ENCODE measurements at places on chromosomes 4 and X.

DNA sequence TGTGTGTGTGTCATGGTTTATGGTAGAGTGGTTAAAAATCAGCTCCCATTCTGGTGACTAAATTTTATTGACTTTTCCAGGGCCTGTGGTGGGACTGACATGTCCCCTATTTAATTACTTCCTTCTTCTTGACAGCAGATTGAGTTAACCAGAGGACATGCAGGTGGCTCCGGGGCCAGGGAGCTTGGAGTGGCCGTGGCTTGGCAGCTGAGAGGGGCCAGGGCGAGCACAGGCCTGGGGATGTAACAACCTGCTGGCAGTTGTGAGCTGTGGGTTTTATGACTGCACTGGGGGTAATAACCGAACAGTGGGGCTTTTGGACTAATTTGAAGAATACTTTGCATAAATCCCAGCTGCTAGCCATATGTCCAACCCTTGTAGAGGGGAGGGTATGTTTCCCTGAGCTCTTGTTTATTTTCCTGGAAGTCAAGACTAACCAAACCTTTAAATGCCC is 186.0 kb downstream of the MID1IP1 start:
- DNase-seq = no peak

DNA sequence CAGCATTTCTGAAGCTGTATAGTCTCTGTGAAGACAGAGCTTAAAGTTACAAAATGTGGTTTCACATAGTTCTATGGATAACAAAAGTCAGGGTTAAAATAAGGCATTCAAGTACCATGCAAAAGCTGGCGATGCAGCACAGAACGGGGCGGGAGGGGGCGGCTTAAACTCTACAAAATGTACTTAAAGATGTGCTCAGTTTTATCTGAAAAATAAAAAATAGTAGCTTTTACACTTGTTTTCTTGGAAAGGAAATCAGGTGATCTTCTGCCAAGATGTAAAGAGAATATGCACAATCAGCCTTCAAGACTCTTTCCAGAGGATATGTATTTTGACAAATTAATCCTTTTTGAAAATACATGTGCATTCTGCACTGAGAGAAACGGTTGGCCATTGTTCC is 301.7 kb upstream of the EMCN start:
- DNase-seq = no peak

- no peak for DNase-seq
These were observed 1.3 kb downstream of the FAM53A start for GRCh38 chr4:1682860-1683259.

DNA sequence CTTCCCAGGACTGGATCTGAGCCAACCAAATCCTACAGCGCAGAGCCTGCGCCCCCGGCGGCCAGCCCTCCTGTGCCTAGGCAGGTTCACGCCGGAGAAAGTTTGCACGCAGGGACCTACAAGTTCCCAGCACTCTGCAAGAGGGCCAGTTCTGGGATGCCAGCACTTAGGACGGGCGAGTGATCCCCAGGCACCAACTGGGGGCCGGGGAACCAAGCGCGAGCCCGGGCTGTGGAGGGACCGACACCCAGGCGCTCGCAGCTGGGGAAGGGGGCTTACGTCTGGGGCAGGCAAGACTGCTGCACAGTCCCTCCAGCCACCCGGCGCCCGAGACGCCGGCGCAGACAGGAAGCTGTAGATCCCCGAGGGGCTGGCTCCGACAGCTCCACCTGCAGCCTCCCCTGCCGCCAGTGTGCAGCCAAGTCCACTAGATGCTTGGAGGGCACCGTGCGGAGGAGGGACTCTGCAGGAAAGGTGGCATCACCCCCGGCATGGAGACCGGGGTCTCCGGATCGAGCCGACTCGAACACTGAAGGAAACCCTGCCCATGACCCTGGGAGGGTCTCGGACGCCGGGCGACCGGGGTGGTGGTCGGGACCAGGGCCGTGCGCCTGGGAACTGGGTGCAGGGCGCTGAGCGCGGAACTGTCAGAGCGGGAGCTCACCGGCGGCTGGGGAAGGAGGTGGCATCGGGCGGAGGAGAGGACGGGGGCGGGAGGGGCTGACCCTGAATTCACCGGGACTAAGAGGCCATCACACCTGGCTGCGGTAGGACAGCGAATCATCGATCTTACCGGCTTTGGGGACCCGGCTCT is 566 bp downstream of the CORIN start:
- DNase-seq = no peak

GRCh38 chr4:126028876-126029275 is 714.1 kb downstream of the FAT4 start:
- DNase-seq = no peak

DNA sequence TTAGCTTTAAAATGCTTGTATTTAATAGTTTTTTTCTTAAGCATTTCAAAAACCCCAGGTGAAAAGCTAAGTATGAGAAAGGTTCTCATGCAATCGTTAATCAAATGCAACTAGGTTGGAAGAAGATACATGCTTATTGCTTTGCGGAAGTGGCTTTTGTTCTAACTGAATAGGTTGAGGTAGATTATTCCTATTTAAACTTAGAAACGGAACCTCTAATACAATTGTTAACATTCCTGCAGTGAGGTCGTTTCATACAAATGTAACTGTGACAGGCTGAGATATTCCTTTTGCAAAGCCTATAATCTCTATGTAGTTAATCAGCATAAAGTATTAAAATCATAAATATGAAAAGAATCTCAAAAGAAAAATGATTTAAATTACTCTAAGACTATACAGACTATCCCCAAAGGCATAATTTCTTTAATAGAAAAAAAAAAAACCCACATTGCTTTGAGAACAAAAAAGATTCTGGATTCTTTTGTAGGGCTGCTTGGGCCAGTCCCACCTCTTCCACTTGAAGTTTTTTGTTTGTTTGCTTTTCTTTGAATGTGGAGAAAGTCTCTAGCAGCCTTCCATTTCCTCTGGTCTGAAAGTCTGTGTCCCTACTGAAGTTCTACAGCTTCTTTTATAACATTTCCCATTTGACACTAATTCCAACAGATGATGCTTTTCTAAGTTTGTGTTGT is 25.6 kb upstream of the SORBS2 start:
- no peak for DNase-seq

DNA sequence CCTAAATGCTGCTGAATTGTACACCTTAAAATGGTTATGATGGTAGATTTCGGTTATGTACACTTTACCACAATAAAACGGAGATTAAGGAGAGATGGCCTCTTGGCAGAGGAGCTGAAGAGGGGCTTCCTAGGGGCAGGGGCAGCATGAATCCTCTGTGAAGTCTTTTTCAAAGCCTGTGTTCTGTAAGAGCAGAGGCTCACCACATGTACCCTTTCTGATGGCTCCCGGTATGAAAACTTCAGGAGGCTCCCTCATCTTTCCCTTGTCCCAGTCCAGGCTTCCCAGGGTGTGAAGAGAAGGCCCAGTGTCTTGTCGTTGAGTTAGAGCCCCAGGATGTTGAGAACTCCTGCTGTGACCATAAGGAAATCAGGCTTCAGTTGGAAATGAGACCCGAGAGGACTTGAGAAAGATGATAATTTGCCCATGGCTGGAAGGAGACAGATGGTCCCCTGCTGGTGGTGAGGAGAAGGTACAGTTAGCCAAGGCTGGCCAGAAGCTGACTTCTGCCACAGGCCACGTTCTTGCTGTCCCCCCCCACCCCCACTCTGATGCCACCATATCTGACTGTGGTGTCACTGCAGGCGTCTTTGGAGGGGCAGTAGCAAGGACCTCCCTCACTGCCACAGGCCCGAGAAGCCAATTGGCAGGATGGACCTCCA is 31.8 kb upstream of the MTM1 start:
- DNase-seq = no peak

GRCh38 chrX:46637938-46638337 is 64.4 kb downstream of the CHST7 start:
- no peak for DNase-seq

DNA sequence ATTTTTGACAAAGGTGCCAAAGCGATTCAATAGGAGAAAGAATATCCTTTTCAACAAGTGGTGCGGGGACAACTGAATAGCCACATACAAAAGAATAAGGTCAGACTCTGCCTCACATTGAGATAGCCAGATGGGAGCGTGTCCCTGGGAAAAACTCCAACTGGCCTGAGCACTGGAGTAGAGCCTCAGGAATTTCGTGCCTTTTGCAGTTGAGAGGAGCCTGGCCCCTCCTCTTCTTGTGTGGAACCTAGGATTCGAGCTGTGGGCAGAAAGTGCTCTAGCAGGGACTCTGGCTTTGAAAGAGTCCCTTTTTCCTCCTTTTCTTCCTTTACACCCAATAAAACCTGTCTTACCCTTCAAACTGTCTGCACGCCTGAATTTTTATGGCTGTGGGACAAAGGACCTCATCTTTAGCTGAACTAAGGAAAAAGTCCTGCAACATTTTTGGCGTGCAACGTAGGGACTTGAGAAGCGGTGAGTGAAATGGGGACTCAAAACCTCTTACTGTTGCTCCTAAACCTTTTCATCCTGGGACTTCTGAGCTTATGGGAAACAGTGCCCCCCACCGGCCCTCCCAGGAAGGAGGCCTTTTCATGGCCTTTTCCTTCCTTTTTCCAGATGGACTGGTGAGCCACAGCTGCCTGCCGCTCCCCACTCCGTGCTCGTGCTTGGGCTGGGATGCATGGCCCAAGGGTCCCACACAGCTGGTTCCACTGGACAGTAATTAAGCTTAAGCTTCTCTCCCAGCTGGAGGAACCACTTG is 68.6 kb downstream of the BMP15 start:
- DNase-seq = no peak

DNA sequence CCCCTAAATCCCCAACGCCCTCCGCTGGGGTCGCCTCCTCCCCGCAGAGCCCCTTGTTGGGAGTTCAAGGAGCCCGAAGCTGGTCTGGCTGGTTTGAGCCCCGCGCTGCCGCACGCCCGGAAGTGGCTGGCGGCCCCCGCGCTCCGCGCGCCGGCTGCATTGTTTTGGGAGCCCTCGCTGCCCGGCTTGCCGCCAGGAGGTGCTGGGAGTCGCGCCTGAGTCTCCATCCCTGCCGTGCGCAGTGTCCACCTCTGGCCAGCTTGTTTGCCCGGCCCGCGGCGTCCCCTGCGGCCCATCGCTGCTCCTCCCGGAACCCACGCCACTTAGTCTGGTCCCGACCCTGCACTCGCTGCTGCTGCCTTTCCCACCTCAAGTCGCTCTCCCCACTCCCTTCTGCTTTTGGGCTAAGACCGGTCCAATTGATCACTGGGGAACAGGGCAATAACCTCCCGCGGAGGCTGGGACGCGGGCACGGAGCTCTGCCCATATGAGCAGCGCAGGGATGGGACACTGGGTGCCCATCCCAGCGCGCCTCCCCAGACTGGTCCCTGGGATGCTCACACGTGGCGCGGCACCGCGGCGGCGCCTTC is 2.2 kb upstream of the SFRP2 start:
- no peak for DNase-seq

- DNase-seq = no peak
These were observed 21.2 kb upstream of the TRPC5OS start for GRCh38 chrX:111854556-111855490.

- no peak for DNase-seq
These were observed 145.3 kb upstream of the VCX3B start for GRCh38 chrX:8319359-8319758.

GRCh38 chr4:173332021-173332487 is 2.1 kb downstream of the HMGB2 start:
- no peak for DNase-seq

DNA sequence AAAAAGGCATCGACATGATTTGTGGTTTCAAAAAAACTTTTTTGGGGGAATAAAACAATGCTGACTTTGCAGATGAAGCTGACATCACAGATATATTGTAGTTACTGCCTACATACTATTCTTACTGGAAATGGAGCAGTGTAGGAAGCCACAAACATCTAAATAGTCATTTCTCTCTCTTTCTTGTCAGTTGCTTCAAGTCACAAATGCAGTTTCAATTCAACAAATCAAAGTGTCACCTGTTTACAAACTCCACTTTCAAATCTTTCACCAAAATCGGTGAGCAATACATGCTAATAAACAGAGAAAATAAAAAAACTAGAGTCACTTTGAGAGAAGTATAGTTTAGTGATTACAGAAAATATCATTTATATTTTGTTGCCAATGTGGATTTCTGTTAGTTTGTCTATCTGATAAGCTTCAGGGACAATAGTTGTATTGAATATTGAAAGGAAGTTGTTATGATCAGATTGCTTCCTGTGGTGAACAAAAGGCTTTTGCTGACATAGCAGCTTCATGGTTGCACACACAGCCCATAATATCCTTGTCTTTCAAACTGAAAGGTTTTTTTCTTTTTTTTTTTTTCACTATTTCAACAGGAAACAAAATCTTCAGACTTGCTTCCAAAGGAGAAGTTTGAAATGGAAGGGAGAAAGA is 49.7 kb upstream of the PTPN13 start:
- no peak for DNase-seq

DNA sequence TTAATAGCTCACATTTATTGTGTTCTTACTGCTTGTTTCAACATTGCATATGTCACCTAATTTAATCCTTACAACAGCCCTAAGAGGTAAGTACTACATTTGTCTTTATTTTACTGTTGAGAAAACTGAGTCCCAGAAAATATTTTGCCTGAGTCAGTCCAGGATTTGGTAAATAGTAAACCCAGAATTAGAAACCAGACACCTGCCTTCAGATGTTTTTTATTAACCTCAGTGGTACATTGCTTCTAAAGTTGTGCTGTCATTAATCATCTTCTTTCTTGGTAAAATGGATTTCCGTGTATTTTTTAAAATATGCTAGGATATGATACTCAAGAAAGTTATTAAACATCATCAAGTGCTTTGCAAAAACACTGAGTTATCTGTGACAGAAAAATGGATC is 31.4 kb downstream of the USP53 start:
- no peak for DNase-seq

- DNase-seq = peak; percentile 3
These were observed 83.6 kb downstream of the PPP1R2C start for GRCh38 chrX:42694260-42694815.

DNA sequence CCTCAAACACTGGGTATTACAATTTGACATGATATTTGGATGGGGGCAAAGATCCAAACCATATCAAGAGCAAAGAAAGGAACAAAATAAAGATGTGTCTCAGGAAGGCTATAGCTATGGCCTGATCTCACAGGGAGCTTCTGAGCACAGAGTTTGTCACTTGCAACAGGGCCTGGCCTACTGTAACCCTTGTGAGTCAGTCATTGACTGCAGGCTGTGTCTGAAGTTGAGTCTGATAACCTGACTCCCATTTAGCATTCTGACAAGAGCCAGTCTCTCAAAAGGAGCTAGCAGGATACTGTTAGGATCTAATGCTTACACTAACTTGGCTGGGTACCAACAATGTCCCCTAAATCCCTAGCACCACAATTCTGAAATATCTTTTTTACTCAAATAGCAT is 612.5 kb upstream of the TECRL start:
- no peak for DNase-seq

DNA sequence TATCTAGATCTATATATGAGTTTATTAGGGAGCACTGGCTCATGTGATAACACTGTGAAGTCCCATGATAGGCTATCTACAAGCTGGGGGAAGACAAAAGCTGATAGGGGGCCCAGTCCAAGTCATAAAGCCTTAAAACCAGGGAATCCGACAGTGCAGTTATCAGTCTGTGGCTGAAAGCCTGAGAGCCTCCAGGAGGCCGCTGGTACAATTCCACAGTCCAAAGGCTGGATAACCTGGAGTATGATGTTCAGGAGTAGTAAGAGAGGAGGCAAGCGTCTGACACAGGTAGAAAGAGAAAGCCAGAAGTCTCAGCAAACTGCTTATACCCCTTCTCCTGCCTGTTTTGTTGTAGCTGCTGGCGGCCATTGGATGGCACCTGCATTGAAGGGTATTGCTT is 177.6 kb upstream of the SPRY1 start:
- no peak for DNase-seq

- DNase-seq = peak; percentile 68
These were observed 202.0 kb downstream of the DCLK2 start for GRCh38 chr4:150280081-150280895.
